Ureter (tissue), 1 donor: ENCODE measurements at places on chromosomes 13 and 19. TPM values are rescaled to one million over a fixed set of nuclear protein-coding genes. Genes with fewer than 3 reads are reported as not detected.

FAM174C gene
- 47.5 TPM for total RNA-seq

PLVAP gene
- total RNA-seq: 159 TPM

ETV2 gene
- total RNA-seq: 1.1 TPM

RGS9BP gene
- total RNA-seq: 0.16 TPM

CEACAM19 gene
- 4.5 TPM for total RNA-seq

TJP3 gene
- total RNA-seq: 59.7 TPM

ONECUT3 gene
- not detected for total RNA-seq
